ENCODE measurements at places on chromosomes 4 and X. TPM values are rescaled to one million over a fixed set of nuclear protein-coding genes. Genes with fewer than 3 reads are reported as not detected.

Gene TCP11X2
- total RNA-seq: not detected

Gene SOX3
- not detected for total RNA-seq

Gene SATL1
- not detected for total RNA-seq

GRCh38 chr4:6566391-6567190, 8.4 kb upstream of the MAN2B2 start:
- no peak for DNase-seq

DNA sequence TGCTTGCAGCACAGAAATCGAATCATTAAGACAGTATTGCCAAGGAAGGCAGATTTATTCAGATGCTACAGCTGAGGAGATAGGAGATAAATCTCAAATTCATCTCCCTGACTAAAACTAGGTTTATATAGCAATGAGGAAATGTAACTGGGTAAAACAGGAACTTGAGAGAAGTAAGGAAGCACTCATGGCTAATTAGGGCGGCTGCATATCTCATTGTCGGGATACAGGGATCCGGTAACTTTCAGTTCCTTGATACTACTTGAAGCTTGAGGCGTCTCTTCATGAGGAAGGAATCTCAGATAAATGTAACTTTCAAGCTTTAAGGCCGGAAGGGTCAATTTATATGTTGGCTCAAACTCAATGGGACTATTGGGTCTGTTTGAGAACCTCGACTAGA, 129.2 kb upstream of the WDR1 start:
- no peak for DNase-seq

DNA sequence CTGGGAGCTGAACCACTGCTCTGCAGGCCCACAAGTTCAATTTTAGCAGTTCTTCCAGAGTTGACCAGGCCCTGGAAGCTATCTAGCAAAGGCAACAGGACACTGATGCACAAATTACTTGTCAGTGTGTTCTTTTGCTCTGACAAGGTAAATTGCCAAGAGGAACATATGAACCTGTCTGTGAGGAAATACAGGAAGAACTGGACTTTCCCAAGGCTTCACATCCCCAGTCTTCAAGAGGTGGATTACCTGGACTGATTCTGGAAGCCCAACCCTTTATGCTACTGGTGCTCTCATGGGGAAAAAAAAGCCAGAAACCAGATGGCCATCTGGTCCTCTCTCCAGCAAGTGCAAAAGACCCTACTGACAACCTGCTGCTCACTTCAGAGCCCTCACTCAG, 1.9 kb upstream of the TMEM185A start:
- no peak for DNase-seq
